WERI-Rb-1 (cell line): ENCODE measurements at places on chromosomes 6 and 20.

- DNase-seq: no peak
These were observed 543.1 kb downstream of the PRKN start for GRCh38 chr6:162184465-162184864.

DNA sequence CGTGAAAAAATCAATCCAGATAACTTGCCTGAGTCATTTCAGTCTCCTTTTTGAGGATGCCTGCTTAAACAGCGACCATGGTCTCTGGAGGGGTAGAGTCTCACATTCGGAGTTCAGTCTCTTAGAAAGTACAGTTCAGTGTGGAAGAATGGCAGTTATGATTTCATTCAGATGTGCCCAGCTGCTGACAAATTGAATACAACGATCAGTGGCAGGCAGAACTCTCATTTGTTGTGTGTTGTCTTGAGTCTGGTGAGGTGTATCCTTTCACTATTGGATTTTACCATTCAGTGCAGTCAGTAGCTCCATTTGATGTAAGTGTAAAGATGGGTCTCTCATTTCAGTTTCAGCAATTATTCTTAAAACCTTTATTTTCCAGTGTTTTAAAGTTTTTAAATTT is 639 bp upstream of the TULP4 start:
- DNase-seq: no peak

DNA sequence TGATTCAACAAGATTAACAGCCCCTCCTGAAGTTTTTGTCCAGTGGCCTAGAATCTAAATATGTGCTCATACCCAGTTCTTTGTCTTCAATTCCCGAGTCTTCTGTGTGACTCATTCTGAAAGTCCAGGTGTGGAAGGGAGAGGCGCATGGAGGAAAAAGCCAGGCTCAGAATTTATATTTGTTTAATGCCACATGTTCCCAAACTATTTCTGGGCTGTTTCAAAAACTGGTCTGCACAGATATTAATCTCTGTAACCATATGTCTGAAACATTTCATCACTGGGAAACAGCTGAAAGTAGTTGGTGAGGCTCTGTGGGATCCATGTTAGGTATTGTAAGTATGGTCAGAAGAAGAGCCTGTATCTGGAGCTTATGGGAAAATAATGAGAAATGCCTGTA is 266.0 kb downstream of the PAX1 start:
- no peak for DNase-seq

DNA sequence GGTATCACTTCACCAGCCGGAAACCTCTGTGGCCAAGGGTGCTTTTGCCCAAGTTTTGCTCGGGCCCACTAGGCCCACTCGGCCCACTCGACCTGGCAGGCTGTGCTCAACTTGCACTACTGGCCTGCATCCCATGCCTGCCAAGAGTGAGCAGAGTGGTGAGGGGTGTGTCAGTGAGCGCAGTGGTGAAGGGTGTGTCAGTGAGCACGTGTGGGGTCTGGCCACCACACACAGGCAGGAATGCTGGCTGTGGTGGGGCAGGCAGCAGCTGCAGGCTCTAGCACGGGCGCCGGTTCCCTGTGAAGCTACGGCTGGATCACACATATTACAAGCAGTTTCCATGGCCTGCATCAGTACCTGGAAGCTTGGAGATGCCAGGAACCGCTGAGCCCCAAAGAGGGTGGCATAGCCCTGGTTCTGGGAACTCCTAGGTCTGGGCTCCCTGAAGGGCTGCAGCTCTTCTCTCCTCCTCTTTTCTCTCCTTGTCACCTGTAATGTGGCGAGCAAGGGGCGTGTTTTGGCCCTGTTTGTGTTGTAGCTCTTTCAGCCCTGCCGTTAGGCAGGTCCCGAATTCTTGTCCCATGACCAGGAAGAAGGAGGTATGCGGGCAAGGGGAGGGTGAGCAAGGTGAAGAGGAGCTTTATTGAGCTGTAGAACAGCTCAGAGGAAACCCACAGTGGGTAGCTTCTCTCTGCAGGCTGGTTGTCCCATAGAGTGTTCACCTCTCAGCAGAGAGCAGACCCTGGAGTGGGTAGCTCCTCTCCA is 51.0 kb upstream of the CLDN20 start:
- no peak for DNase-seq

DNA sequence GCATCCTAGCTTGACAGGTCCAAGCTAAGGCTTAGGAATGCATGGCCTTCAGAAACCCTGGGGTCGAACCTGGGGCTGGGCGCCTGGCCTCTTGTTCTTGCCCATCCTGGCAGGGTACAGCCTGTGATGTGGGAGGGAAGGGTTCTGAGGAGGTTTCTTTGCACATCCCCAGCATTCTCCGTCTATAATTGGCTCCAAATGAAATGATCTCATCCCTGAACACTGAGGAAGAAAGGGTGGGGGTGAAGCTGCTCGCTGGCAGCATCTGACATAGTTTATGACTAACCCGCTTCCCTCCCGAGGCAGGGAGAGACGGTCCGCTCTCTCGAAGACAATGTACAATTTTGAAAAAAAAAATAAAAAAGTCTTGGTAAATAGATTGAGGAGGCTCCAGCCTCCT is 67.1 kb upstream of the ZNFX1 start:
- no peak for DNase-seq
